ENCODE measurements at places on chromosomes 2 and 18.

DNA sequence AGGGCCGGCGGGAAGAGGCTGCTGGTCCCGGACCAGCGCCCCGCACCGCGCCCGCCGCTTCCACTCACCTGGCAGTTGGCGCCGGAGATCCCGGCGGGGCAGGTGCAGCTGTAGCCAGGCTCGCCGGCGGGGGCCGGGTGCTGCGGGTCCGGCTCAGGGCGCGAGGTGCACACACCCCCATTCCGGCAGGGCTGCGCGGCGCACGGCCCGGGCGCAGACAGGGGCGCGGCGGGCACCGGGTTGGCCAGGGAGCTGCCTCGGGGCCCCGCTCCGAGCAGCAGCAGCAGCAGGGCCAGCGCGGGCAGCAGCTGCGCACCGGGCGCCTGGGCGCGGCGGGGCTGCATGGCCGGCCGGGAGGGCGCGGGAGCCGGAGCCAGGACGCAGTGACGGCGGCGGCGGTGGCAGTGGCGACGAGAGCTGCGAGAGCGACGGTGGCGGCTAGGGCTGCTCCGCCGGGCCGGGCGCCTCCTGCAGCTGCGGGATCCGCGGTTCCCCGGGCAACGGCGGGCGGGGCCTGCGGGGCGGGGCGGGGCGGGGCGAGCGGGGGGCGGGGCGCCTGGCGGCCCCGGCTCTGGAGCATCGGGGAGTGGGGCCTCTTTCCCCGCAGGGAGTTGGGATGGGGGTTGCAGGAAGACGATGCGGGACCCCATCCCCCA is at the start of gene DNER:
TSS of gene DNER (minus strand) at position 476 of the 656 bp plus-strand sequence. CDS start at position 344, 132 bp downstream.
- DNase-seq, result no peak

- DNase-seq, result no peak
Observed at GRCh38 chr2:57543211-57543610, 503.4 kb upstream of the VRK2 start.

- no peak for DNase-seq
Observed at GRCh38 chr2:190782264-190782663, 98.4 kb upstream of the GLS start.

- DNase-seq, result no peak
Observed at GRCh38 chr18:48263914-48264902, 145.0 kb downstream of the ZBTB7C start.

GRCh38 chr2:24021122-24021998 is 11.5 kb downstream of the MFSD2B start:
- DNase-seq, result no peak

Measured in NCI-H2081 treated with DMSO at 0.1 percent for 48 hours (cell line).